Thyroid gland (tissue), 4 donors: ENCODE measurements at places on chromosomes 1 and 21.

DNA sequence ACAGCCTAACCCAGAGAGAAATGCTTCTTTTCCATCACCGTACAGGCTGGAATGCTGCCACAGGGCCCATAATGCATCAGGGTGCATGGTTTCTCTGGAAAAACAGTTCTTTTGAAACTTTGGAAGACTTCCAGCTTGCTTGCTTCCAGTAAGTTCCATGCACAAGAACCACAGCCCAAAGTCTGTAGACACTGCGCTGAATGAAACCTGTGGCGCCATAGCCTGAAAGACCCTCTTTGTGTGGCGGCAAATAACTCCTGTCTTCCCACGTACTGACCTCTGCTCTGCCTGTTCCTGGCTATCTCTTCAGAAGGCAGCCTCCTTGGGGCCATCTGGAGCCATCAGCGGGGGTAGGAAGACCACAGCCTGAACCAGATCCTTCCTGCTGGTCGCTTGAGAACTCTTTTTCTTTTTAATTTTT, 15.1 kb downstream of the MIIP start:
- peak; percentile 71 for DNase-seq

DNA sequence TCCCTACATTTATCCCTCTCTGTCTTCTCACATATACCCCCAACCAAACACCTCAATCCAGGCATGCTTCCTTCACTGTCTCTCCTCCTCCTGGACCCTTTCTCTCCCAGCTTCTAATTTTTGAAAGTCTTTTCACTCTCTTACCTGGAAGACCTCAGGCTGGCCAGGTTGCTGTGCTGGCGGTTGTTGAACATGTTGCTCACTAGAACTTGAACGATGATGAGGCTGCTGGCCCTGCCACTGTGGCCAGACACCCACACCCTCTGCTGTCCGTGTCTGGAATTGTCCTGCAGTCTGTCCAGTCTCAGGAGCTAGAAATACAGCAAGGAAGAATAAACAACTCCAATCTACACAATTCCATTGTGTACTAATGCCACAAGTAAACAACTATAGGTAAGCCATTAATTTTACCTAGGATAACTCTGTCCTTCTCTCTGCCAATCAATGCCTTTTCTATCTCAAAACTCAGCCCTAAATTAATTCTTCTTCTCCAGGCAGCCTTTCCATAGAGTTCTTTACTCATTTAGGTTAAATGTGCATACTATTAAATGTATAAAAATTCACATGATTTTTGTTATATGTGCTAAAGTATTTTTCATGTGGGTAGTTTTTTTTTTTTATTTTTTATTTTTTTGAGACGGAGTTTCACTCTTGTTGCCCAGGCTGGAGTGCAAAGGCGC, 5.1 kb upstream of the CTSK start:
- DNase-seq, result peak; percentile 52

GRCh38 chr21:18153063-18153462, 91.6 kb upstream of the CHODL start:
- no peak for DNase-seq

DNA sequence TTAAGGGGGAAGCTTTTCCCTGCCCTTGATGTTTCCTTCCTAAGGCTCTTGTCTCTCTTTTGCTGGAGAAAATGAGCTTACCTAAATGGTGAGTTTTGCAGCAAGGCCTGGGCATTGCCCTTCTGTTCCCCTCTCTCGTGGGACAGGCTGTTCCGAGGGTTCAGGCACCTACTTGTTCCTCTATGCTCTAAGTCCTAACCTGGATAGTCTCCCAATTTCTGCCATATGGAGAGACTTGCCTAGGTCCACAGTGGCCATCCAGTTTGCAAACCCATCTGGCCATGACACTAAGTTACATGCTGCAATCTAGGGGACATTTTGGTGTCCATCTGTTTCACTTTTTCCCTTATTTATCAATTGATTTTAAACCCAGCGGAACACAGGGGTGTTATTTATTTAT, 192.0 kb upstream of the KIAA0040 start:
- no peak for DNase-seq

DNA sequence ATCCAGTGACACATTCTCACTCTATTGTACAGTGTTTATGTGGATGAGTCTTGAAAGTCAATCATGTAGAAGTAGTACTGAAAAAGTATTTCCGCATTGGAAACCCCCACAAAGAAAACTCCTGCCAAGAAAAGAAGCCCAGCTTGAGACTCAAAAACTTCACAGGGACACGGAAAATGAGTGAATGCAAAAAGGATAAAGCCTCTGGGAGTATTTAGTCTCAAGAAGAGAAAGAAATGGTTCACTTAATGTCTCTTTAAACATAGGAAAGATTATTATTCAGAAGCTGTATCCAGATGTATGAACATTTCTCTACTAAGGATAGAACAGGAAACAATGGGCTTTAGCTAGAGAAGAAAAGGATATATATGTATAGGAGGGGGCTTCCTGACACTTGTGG, 304.5 kb downstream of the BARHL2 start:
- no peak for DNase-seq
